ENCODE measurements at places on chromosomes 13 and 19.

DNA sequence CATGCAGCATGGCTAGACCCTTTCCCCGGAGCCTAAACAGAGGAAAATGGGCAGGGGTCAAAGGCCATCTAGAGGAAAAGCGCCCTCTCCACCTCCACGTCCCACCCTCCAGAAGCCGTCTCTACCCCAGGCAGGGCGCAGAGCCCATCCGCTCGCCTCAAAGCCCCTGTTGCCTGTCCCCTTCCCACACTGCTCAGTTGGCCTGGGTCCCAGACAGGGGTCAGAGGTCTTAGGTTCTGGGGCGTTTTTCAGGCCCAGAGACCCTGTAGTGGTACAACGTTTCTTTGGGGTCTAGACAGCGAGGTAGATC, 285 bp downstream of the TMEM143 start:
- no peak for DNase-seq

GRCh38 chr13:29448174-29448573, 147.3 kb downstream of the SLC7A1 start:
- no peak for DNase-seq

DNA sequence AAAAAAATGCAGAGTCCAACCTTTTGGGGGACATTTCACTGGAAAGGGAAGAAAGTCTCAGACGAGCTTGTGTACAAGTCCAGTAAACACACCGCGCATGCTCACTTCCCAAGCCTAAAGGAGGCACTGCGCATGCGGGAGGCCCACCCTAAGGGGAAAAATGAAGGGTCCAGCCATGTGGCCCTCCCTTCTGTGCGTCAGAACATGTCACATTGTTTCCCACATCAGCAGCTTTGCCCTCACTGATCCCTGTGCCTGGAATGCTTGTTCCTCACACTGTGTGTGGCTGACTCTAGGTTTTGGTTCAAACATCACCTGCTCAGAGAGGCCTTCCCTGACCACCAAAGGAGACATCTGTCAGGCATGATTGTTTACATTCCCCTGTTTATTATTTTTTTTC, 4.4 kb downstream of the ELSPBP1 start:
- no peak for DNase-seq

- DNase-seq: no peak
Observed at GRCh38 chr13:67008075-67008668, 222.0 kb downstream of the PCDH9 start.

- no peak for DNase-seq
Observed at GRCh38 chr13:68168448-68168847, 938.3 kb upstream of the PCDH9 start.

GRCh38 chr13:79407349-79407979, 1.4 kb upstream of the RBM26 start:
- DNase-seq: no peak

- DNase-seq: no peak
Observed at GRCh38 chr13:78085434-78086225, 167.0 kb upstream of the EDNRB start.

DNA sequence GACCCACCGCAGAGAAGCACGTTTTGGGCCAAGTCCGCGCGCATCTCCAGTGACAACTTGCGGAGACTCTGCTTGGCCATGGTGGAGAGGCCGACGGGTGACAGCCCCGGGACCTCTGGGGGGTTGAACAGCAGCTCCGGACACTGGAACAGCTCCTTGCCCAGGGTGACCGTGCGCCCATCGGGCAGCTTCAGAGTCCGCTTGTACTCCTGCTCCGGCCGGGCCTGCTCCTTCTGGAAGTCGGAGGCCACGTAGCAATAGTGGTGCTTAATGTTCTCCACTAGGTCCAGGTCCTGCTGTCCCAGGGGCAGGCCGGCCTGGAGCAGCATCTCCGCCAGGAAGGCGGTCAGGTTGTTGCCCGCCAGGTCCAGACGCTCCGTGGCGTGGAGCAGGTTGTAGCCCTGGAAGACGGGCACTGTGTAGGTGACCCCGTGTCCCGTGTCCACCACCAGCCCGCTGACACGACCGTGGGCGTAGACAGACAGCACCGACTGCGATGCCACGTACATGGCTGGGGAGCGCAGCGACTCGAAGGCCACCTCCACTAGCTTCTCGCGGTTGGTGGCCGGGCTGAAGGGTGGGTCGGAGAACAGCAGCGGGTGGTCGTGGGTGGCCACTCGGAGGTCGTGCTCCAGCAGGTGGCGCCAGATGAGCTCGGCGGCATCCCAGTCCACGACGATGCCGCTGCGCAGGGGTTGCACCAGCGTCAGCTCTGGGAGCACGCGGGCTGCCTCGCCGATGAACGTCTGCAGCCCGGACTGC, 743 bp downstream of the ACTL9 start:
- no peak for DNase-seq

- no peak for DNase-seq
Observed at GRCh38 chr13:48715977-48716376, 62.2 kb downstream of the CYSLTR2 start.

GRCh38 chr13:67880916-67881315, 650.8 kb upstream of the PCDH9 start:
- DNase-seq: no peak

All from foreskin fibroblast (primary cell).